ENCODE measurements at places on chromosomes 4 and X.

DNA sequence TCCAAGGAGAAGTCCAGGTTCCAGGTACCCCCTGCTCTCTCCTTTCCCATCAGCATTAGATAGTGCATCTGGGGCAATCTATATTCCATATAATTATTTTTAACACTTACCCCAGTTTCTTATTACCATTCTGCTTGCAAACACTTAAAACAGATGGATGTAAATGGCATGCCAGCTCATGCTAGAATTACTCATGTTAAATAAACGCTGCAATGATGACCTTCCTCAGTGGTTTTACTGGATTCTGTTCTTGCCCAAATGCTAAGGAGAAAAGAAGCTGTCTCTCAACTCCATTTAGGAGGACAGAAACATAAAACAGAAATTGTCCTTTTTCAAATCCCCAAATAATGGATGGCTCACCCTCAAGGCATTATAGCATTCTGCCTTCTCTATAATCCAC is 161.1 kb downstream of the NLGN4X start:
- DNase-seq: no peak

DNA sequence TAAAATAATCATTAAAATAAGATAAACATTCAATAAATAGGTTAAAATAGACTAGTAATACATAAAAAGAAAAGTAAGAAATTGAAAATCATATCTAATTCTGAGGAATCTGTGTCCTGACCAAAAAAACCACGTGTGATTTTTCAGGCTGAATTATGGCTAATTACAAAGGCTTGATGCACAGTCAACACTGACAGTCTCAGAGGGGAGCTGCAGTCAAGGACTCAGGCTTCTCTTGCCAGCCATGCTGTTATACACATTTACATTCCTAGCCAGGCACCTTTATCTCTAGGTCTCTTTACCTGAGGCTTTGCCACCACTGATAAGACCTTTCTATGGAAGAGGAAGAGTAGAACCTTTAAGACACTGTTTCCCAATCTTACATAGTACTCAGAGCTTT is 1737.7 kb upstream of the PCDH10 start:
- no peak for DNase-seq

- DNase-seq: peak; percentile 15
These were observed 109.8 kb upstream of the HPGD start for GRCh38 chr4:174631901-174632758.

DNA sequence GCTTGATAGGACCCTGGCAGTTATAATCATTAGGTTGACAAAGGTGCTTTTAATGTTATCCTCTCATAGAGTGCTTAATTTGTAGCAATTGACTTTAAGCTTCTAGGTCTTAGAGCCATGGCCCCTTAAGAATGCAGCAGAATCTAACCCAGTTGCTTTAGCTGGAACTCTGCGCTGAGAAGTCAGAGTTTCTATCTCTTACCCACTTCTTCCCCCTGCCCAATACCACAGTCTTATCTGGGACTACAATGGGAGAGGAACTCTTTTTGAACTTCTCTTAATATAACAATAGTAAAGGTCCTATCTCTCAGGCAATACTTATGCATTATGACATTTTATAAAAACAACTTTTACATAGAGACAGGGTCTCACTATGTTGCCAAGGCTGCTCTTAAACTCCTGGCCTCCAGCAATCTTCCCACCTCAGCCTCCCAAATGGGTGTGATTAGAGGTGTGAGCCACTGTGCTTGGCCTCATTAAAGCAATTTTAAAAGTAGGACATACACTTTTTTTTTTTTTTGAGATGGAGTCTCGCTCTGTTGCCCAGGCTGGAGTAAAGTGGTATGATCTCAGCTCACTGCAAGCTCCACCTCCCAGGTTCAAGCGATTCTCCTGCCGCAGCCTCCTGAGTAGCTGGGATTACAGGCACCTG is 1.8 kb downstream of the TLR10 start:
- no peak for DNase-seq

GRCh38 chrX:6134255-6134654 is 94.4 kb downstream of the NLGN4X start:
- no peak for DNase-seq

GRCh38 chr4:145557720-145558119 is 61.5 kb upstream of the MMAA start:
- peak; percentile 22 for DNase-seq

DNA sequence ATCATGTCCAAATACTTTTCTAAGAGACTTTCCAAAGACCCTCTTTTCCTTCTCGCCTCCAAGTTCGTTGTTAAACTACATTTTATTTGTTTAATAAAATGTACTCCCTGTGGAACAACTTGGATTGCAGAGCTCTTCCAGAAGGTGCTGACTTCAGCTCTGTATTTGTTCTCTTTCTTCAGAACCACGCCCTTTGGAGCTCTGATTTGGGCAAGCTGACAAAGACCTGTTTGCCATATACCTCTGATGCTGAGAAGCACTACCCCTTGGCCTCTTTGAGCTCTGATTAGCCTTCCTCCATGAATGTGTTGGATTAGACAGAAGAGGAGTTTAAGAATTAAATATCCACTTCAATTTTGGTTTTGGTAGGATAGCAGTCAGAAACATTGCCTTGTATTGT is 815.1 kb upstream of the POU3F4 start:
- no peak for DNase-seq

GRCh38 chrX:136272325-136272724 is 21.1 kb upstream of the MAP7D3 start:
- no peak for DNase-seq

DNA sequence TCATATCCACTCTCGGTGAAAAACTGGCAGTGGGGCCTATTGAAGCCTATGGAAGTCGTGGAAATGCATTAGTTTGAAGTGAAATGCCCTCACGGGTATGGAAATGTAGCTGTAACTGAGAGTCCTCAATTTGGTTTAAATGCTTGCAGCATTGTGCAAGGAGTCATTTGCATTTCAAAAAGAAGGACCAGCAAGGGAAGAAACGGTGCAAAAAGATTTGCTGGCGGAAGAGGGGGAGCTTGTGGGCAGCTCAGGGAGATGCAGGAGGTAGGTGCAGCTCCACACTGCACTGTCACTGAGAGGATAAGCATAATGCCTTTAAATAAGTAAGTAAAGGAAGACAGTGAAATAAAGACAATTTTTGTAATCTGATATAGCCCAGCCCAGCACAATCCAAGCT is 400.4 kb upstream of the DIPK2B start:
- no peak for DNase-seq

- no peak for DNase-seq
These were observed 2.5 kb downstream of the DCK start for GRCh38 chr4:70996018-70996360.

GRCh38 chr4:126242679-126243390 is 928.1 kb downstream of the FAT4 start:
- no peak for DNase-seq

DNA sequence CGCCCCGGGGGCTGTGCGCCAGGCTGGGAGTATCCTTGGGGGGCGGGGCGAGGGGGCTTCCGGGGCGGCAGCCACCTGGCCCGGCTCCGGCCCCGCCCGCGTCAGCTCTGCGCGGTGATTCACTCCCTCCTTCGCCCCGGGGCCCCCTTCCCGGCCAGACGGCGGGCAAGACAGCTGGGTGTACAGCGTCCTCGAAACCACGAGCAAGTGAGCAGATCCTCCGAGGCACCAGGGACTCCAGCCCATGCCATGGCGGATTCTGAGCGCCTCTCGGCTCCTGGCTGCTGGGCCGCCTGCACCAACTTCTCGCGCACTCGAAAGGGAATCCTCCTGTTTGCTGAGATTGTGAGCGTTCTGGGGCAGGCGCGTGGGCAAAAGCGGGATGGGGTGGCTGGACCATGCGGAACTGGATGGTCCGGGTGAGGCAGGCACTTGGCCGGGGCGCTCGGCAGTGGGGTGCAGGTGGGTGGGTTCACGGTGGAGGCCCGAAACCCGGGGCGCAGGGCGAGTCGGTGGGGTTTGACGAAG is at the start of gene PLP2:
TSS of gene PLP2 (plus strand) at position 147 of the 528 bp plus-strand sequence. CDS start at position 250, 103 bp downstream.
- DNase-seq: peak; percentile 46

- no peak for DNase-seq
These were observed 731.1 kb upstream of the DIAPH2 start for GRCh38 chrX:95953564-95953963.

GRCh38 chr4:71830497-71831190 is 46.8 kb upstream of the GC start:
- no peak for DNase-seq

DNA sequence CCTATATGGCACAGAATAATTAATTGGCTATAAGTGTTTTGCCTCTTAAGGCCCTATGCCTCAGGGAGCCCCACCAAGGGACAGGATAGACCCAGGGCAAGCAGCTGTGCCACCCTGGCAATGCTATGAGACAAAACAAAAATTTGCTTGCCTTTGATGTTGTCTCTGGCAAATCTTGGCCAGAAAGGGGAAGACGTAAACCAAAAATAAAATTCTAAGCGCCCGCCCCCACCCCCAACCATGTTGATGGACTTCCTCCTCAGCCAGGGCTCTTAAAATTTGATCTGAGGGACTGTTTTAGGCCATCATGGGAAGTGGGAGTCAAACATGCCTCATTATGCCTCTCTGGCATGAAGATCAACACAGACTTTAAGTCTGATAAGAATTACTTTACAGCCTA is 130.5 kb upstream of the APOOL start:
- DNase-seq: no peak

- no peak for DNase-seq
These were observed 66.1 kb downstream of the PTTG2 start for GRCh38 chr4:38026158-38026740.

DNA sequence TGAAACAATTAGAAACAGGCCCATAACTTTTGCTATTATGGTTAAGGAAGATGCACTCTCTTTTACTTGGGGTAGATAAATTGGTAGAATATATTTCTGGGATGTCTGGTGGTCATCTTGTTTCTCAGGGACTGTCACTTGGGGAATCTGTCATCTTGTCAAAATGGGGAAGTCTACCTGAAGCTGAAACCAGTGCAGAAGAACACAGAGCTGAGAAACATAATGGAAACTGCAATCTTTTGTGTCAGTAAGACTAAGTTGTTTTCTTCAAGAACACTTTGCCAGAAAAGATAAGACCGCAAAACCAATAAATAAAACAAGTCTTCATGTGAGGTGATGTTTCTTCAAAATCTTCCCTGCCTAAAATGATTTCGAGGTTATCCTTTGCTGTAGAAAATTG is 92.0 kb downstream of the NAA11 start:
- no peak for DNase-seq

GRCh38 chr4:26877406-26877805 is 16.8 kb downstream of the STIM2 start:
- no peak for DNase-seq

DNA sequence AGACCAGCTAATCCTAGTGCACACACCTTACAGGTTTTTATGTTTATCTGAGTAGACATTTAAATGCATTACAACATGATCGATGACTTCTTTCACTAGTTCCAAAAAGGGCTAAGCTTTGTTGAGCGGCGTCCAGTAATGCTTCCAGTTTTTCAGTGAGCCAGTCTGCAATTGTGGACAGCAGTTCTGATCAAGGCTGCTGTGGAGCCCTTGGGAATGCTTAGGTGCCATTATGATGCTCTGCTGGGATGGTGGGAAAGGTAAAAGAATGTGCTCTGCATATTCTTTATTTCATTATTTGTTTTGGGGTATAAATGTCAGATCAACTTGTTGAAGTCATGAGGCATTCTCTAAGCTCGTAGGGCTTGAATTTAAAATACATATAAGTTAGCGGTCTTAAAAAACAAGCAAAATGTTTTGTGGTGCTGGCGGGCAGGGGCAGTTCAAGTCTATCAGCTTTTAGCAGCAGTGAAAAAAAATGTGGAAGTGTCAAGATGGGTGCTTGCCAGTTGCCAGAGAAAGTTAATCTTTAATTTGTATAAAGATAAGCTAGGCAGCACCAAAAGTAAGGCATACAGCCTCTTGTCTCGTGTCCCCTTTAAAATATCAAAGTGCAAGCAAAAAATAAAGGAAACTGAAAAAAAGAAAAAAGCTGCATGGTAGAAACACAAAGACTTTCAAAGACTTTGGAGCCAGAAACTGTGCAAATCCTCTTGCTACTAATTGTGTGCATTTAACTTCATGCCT is 5.8 kb downstream of the MID1IP1 start:
- DNase-seq: no peak

DNA sequence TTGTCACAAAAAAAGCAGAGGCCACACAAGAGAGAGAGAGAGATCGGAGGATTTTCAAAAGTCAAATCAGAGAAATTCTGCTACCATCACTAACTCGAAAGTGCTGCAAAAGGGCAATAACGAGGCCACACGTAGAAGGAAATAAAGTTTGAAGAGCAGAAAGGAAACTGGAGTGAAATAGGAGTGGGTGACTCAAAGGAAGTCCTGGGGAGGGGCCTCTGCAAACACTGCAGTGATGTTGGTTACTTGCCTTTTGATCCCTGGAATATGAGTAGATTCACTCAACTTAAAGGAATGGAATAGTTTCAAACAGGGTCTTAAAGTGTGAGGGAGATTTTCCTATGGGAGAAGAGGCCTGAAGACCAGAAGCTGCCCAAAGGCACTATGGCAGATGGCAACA is 663.4 kb upstream of the LCORL start:
- DNase-seq: no peak

Measured in NCI-H2171 treated with DMSO at 0.1 percent for 48 hours (cell line).